ENCODE measurements at places on chromosomes 1 and 21.

DNA sequence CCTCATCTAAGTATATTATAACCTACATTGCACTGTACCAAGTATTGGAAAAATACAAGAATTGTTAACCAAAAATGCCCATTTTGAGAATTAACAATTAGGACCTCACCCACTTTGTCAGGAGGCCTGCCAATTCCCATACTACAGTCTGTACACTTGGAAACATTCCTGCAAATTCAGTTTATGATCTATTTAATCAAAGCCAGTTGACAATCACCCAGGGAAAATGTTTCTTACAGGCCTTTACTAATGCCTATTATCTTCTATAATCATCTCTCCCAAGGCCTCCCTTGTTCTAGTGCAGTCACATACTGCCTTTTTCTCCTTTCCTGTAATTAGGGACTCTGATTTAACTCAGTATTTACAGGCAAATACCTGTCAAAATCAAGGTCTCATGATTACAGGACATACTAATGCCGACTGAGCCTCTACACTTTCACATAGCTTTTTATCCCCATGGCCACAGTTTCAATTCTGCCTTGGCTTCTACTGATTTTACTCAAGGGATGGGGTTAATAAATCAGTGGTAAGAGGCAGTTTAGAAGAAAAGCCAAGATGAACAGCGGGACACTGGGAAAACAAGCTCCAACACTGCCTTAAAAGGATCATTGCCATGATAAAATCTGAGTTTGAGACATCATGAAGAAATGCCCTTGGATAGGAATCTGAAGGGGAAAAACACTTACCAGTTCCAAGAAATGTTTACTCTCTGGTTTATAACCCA lies 338.7 kb downstream of the VAV3 start:
- ATAC-seq: no peak

DNA sequence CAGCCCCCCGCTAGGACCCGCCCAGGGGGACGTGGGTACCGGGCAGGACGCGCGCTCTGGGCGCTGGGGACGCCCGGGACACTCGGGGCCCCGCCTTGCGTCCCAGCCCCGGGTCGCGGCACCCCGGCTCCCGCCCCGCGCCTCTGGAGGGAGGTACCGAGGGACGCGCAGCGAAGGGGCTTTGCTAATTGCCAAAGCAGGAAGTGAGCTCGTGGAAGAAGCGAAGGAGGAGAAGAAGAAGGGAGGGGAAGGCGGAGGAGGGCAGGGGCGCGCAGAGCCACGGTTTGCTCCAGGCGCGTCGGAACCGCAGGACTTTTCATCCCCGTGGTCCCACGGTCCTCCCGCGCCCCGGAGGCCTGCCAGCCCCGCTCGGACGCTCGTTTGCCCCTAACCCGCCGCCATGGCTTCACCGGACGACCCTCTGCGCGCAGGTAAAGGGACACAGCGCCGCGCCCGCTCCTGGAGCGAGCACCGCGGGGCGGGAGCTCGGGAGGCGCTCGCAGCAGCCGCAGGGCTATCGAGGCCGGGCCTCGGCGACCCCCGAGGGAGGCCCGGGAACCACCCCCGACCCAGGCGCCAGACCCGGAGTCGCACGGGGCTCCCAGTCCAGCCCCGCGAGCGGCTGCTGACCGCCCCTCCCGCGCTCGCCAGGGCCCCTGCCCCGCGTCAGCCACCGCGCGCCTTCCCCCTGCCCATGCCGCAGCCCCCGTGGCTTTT lies 1.3 kb downstream of the EDARADD start:
- ATAC-seq: peak; percentile 39

DNA sequence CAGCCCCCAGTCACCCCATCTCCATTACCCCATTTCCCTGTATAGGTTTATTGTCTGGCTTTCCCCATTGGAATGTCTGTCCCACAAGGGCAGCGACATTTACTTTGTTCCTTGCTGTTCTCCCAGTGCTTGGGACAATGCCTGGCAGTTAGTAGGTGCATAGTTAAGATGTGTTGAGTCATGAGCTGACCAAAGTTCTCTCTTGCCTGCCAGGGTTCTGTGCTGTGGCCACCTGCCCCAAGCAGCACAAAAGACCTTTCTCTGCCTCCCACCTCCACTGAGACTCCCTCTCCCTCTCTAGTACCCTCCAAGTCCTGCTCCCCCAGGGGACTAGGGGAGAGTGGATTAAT lies 40.0 kb downstream of the TMCO4 start:
- no peak for ATAC-seq

- no peak for ATAC-seq
These were observed 4.0 kb downstream of the HAO2 start for GRCh38 chr1:119372503-119373086.

DNA sequence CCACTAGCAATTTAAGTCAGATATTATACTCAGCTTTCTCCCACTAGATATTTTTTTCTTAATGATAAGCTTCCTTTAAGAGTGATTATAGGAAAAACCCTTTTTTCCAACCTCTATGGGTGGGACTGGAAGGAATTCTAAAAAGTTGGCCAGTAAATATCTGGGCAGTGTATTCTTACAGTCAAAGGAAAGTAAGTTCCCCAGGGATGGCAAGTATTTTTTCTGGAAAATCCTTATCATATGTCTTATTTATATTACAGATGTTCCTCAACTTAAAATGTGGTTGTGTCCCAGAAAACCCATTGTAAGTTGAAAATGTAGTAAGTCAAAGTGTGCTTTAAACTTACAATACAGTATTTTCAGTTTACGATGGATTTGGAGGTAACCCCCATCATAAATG lies 29.2 kb downstream of the CMPK1 start:
- ATAC-seq: no peak

GRCh38 chr1:21298981-21299391 lies 8.7 kb upstream of the ECE1 start:
- ATAC-seq: no peak

DNA sequence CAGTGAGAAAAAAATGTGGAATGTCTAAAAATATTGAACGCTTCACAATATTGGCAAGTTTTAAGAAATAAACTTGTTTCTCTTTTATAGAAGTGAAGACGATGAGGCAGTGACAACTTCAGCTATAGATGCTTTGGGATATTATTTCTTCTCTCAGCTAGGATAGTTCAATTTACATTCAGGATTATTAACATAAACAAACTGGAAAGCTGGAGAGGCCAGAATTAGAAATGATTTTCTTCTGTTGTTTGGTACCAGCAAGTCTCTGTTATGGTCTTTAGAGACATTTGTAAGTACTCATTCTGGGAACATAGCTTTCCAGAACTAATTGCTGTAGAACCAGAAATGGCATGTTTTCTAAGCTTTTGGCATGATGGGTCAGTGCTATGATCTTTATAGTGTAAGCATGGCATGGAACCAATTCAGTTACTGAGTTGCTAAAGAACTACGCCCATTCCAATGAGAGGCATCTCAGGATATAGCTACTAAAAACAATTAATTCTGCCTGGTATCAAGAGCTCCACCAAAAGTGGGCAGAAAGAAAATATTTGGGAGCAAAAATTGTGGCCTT lies 599.5 kb upstream of the B3GALT2 start:
- peak; percentile 46 for ATAC-seq

DNA sequence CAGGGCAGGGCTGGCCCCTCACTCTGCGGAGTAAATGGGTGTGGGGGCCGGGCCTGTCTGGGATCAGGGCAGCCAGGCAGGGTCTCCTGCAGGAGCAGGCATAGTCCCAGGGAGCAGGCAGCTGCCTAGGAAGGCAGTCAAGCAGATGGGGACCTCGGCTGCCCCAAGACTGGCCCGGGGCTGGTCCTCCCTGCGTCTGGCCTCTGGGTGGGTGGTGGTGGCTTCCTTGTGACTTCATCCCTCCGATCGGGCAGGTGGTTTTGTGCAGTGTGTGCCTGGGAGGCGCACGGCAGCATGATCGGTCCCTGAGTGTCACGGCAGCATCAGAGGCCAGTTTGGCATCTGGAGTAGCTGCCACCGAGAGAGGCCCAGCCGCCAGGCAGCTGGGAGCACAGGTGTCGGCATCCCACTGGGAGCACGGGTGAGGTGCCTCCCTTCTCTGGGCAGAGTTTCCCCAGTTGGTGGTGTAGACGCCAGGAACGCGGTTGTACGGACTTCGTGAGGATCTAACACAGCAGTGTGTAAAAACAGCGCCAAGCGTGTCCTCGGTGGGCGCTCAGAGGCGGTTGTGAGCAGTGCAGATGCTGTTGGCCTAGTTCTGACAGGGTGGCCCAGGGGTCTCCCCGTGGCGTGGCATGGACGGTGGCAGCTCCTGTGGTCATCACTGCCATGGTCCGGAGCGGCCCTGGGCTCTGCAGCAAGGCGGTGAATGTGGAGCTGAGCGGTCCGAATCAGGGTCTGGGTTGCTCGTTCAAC lies 45.9 kb downstream of the PRKCZ start:
- no peak for ATAC-seq

- ATAC-seq: no peak
These were observed 22.5 kb downstream of the IQGAP3 start for GRCh38 chr1:156549831-156550230.

DNA sequence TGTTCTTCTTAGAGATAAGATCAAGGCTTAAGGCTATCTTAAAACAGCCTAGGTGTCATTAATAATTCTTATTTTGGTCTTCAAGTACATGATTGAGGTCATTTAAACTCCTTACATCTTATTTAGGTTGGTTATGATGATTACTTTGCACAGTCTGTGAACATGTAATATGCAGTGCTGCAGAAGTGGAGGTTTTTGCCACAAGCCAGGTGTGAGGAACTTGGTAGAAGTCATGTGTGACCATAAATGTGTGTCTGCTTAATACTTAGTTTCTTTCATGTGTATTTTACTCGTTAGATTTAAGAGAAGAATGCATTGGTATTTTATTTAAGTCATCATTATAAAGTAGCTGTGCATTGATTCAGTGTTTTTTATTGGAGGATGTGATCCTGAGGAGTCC lies 10.1 kb downstream of the ATG4C start:
- no peak for ATAC-seq

DNA sequence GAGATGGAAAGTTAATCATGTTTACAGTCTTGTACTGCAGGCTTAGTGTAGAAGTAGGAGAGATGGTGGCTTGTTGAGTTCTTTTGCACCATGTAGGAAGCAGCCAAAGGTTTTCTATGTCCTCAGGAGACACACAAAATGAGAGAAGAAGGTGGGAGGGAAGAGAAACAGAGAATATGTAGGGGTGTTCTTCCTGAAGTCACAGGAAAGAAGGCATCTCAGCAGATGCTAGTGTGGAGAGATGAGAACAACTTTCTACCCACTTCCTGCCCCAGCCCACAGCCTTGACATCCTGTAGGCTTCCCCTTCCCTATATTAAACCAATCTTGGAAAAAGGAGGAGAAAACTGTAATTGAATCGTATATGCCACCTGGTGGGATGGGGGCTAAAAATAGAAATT lies 217.0 kb downstream of the S1PR1 start:
- no peak for ATAC-seq

DNA sequence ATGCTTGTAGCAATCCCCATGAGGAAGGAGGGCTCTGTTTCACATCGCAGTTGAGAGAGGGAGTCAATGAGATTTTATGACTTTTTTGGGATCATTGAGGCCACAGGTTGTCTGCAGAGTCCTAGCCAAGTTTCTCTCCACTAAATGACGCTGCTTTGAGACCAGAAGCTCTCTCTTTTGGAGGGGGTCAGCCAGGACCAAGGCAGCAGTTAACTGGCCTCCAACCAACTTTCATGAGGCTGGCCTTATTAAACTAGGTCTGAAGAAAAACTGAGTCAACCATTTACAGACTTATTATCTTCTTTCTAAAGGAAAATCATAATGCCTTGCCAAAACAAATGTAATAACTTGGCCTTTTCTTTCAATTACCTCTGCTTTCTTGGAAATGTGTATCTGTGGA lies 8.6 kb downstream of the WLS start:
- ATAC-seq: no peak

GRCh38 chr1:210340311-210340710 lies 11.6 kb downstream of the HHAT start:
- ATAC-seq: no peak

DNA sequence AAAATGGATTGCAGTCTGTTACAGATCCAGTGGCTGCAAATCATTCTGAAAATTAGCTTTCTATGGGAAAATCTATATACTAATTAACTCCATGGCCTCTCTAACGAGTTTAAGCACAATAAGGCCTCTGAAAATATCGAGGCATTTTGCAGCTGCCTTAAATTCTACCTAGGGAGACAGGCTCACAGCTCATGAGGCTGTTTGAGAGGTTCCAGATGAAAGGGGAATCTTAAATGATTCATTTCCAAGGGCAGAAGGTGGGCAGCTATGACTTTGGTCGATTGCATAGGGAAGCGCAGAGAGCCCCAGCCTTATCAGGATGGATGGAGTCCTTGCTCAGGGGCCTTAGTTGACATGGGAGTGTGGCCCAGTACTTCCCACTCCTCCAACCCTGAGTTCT lies 216.8 kb upstream of the POU3F1 start:
- no peak for ATAC-seq

DNA sequence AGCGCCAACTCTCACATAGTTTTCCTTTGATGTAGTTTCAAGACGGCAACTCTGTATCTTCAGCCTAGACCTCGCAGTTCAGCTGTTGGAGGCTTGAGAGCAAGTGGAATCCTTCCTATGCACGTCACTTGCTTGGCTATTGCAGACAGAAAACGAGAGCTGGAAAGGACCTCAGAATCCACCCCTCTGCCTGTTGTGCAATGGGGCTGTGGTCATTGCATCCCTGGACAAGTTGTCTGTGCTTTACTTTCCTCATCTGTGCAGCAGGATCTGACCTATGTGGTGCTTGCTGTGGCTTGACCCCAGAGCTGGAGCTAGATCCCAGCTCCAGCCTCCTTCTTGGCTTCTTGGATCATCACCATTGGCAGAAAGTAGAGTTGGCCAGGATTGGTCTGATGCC lies 50.0 kb upstream of the IGSF21 start:
- ATAC-seq: no peak

Measured in gastroesophageal sphincter (tissue), 4 donors.